ENCODE measurements at places on chromosomes 2 and 18.

- no peak for DNase-seq
Observed at GRCh38 chr2:30488012-30488659, 41.1 kb downstream of the LCLAT1 start.

DNA sequence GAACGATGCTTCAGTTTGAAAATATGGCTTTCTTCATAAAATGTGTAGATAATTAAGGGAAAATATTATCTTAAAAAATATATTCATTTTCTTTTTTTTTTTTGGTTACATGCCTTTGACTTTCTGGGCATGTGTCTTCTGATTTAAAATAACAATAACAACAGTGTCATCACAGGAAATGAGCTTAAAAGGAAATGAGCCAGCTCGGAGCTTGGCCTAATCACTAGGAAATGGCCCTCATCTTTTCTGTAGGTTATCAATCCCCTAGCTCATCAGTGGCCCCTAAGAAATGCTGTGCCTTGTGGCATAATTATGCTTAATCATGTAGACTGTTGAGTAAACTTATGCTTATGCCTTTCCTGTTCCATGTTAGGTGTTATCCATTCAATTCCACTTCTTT lies 141.8 kb upstream of the FHL2 start:
- DNase-seq = no peak

GRCh38 chr2:132276571-132276981 lies 114.8 kb upstream of the ANKRD30BL start:
- DNase-seq = no peak

DNA sequence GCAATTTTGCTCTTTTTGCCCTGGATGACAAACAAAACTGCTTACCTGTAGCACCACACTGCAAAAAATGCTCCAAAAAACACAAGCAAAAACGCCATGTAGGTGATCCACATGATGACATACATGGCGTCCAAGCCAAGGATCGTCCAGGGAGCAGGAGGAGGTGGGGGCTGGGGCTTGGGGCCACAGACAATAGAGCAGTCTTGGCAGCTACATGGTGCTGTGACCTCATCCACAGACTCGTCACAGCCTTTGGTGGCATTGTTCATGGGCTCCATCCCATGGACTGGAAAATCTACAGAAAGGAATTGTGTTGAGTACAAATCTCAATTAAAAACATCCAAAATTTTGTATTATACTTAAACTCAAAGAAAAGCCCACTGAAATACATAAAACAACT lies 26.1 kb downstream of the NPC1 start:
- DNase-seq = no peak

DNA sequence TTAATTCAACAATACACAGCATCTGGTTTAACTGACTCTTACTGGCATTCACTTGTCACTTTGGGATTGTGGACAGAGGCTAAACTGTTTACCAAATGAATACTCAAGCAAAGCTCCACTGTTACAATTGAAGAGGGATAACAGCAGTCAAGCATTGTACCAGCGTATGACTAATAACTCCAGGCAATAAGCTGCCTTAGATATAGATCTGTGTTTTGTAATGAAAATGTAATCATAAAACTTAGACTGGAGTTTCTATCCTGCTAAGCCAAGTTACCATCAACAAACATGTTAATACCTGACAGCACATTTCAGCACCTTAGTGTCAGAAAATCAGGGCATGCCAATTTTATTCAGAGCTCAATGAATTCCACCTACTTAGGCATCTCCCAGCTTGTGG lies 889.5 kb downstream of the EPHA4 start:
- DNase-seq = no peak

DNA sequence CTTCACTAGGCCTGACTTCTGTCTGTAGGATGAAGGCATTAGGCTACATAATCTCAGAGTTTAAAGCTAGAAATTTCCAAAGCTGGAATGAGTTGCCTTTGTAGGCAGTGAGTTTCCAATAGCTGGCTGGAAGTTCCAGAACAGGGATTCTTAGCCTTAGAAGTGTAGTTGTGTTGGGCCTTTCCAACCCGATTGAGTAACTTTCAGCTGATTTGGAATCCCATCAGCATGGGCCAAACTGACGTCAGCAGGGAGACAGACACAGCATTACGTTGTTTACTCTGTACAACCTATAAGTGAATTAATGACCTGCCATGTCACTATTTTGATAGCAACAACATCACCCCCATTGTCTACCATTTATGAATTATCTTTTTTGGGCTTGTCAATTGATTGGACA lies 56.9 kb downstream of the SETBP1 start:
- DNase-seq = no peak

DNA sequence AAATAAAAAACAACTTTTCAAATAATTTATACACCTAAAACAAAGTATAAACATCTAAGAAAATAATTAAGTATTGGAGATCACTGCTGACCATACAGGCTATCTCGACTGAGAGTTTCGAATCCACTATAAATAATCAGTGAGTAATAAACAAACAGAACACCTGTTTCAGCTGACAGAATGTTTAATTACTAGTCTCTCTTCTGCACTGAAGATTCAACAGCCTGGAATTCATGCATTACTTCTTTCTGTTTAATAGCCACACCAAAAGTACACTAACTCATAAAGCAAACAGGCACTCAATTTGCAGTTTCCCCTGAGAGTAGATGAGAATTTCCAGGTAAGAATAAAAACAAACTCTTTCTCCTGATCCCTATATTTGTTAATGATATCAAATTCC lies 138.5 kb downstream of the RBMS1 start:
- no peak for DNase-seq

DNA sequence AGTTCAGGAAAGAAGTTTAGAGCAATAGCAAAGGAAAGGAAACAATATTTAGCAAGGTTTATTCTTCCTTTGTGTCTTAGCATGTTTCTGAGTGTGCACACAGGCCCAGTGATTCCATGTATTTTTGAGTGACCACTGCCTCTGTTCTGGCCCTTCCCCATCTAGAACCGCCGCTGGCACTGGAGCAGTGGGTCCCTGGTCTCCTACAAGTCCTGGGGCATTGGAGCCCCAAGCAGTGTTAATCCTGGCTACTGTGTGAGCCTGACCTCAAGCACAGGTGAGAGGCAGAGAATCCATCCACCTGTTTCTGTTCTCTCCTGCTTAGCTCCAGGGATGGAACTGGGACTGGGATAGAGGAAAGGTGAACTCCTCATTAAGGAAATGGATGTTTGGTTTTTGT lies 2.4 kb downstream of the REG1A start:
- no peak for DNase-seq

DNA sequence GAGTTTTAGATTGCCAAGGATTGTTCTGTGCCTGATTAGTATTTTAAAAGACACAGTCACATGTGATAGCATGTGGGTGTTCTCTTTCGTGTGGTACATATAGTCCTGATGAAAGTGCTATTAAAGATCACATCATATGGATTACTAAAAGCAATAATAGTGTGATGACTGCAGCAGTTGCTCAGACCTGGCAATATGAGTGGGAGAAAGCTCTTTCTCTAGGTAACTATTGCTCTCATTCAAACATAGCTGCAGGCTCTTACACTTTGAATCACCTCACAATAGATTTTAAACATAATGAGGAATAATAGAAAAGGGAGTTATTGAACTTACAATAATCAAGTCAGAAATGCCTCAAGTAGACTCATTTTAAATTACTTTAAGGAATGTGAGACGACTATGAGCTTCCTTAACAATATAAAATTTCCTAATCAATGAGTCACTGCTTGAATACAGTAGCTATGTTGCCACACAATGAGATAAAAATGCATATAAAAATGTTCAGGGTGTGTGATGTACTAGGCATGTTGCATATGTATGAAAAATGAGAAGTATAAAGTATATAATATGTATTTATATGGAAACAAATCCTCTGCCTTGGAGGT lies 452.1 kb downstream of the TMX3 start:
- no peak for DNase-seq

DNA sequence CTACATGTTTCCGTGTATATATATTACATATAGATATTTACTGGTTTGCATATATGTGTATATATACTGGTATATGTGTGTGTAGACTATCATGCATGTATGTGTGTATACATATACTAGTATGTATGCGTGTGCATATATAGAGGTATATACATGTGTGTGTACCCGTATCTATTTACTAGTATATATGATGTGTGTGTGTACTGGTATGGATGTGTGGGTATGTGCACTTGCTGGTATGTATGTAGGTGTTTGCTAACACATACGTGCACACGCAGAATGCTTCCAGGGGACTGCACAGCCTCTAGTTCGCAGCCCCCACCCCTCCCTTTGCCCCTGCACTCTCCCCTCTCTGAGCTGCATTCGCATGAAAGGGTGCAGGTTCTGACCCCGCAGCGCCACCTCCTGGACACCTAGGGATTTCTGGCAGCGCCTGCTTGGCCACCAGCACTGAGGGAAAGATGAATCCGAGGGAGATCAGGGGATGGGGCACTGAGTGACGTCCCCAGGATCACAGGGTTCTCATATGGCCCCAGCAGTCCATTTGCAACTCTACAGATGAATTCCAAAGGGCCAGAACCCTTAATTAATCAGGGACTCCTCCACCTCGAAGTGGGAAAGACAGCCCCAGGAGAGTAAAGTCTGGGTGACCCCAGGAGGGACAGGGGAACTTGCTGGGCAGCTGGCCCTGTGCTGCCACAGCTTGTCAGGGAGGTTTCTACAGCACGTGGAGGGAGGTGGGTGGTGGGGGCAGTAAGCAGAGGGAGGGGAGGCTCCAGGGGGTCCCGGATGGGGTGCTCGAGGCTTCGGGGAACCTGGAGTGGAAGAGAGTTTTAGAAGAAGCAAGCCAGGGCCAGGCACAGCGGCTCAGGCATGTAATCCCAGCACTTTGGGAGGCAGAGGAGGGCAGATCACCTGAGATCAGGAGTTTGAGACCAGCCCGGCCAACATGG lies 66.8 kb upstream of the ASAP2 start:
- peak; percentile 80 for DNase-seq

- no peak for DNase-seq
Observed at GRCh38 chr2:120520929-120521912, 175.3 kb downstream of the INHBB start.

DNA sequence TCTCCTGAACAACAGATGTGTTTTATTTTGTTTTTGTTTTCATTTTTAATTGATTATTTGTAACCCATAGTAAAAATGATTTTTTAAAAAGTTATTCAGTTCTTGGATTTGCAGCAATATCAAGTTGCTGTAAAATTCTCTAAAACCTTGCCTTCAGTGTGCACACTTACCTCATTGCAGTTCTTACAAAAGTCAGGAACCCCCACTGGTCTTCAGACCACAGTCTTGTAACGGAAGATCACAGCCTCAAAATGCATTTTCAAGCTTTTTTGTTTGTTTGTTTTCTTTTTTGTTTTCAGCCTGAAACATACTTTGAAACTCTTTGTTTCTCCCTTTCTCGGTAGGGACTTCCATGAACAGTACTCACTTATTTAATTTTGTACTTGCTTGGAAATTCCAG lies 1012.8 kb upstream of the GYPC start:
- DNase-seq = no peak

- DNase-seq = no peak
Observed at GRCh38 chr2:63465633-63466032, 122.6 kb downstream of the WDPCP start.

DNA sequence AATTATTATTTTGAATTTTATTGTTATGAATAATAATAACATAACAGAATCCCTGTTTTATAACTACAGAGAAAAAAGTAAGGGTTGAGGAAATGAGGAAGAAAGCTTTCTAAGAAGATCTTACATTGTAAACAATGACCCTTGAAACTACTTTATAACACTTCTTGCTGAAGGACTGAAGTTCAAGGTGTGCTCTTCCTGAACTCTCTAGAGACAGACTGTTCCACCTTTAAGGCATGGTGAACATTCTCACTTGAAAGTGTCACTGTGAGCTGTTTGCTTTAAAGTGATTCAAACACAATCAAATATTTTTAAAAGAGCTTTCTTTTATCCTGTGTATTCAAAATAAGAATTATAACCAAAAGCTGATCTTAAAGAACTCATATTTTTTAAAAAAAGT lies 131.5 kb downstream of the DNAH7 start:
- no peak for DNase-seq

- no peak for DNase-seq
Observed at GRCh38 chr2:10014418-10015190, 28.7 kb upstream of the KLF11 start.

DNA sequence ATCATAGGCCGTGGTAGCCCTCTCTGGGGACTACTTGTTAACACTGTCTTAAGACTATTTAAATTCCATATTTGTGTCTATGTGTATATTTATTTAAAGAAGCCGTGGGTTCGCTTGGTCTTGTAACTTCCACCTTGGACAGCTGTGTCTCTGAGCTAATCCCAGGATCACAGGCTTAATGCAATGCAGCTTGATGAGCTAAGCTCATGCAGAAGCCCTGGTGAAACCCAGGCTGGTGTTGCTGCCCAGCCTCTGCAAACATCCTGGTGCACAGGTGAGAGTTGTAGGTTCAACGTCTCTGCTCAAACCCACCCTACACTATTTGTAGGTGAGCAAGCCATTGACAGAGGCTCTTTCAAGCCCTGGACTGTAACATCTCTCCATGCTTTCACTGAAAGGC lies 211.8 kb downstream of the FAM210A start:
- DNase-seq = peak; percentile 50

DNA sequence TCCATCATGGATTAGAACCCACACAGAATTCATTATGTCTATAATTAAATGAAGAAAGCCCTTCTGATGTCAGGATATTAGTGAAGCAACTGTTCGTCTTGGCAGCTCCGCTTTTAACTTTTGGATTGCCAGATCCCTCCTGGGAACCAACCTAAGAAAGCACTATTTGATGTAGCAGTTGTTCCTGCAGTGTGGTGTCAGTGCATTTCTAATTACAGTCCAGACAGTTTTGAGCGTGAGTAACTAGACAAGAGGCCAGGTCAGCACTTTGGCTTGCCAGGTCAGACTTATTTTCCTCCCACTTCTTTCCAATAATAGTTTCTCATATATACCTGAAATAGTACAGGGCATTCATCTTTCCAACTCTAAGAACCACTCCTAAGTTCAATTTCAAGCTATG lies 13.8 kb downstream of the NRXN1 start:
- DNase-seq = no peak

DNA sequence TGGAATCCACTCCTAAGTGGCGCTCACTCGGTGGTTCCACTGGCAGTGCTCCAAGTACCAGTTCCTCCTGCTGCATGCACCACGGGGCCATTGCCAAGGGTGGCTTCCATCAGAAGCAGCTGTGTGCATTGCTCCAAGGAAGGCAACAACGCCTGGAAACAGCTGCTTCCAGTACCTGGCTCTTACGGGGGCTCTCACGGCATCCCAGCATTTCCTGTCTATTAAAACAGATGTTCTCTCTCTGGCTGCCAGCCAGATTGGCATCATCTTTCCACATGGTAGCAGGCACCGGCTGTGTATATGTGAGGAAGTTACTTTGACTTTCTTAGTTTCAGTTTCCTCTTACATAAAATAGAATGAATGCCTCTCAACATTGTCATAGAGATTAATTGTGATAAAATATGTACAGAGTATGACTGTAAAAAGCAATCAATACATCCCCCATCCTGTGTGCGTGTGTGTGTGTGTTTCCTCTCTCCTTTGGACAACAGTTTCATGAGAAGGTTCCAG lies 84.9 kb downstream of the CMPK2 start:
- DNase-seq = no peak

DNA sequence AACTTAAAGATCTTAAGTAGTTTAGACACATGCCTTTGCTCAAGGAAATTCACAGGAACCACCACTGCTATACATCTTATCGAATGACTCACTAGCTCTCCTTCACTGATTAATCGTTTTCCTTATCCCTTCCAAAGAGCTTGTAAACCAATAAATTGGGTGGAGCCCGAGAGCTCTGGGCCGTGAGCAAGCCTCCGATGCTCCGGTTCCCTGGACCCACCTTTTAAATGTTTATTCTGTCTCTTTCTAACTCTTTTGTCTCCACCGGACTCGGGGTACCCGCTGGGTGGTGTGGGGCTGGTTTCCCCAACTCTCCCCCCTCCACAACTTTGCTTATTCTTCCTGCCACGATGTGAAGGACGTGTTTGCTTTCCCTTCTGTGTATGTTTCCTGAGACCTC lies 292.9 kb upstream of the TMEFF2 start:
- DNase-seq = no peak
